ENCODE measurements at places on chromosomes 3 and 15.

GRCh38 chr3:170233530-170233929, 11.3 kb downstream of the PRKCI start:
- DNase-seq = peak; percentile 74

DNA sequence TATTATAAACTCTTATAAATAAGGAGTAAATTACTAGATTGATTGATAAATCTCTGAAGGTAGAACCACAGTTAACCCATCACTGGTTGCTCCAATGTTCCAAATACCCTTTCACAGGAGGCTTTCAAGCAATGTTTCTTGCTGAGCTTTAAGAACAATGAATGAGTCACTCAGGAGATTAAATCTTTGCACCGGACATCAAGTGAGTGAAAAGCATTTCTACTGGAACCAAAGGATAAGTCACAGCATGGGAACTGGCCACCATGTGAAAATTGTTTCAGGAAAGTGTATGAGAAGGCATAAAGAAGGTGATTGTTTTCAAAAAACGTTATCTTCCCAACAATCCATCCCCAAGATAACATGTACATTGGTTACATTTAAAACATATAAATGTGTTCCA, 90.6 kb downstream of the CNTN3 start:
- DNase-seq = no peak

DNA sequence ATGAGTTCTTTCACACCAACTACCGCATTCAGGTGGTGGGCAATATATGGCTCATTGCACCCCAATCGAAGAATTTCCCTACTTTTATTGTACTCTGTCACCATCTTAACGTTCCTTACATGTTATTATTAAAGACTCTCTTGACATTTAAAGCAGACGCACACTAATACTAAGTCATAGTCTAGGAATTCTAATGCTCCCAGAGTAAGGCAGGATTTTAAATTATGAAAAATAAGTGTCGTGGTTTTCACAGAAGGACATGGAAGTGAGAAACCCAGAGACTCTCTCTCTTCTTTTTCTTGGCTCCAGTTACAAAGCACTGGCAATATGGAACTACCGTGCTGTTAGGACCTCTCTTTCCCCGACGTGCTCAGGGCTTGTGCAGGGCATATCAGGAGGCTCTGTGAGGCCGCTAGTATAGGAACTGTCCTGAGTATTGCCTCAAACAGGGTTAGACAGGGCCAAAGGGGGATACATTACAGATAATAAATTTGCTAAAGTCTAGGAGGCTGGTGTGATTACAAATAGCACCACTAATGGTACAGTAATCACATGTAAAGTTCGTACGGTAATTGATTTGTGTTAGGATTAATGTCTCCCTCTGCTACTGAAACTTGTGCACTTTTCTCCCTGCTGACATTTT, 590.8 kb downstream of the FOXP1 start:
- DNase-seq = peak; percentile 21

DNA sequence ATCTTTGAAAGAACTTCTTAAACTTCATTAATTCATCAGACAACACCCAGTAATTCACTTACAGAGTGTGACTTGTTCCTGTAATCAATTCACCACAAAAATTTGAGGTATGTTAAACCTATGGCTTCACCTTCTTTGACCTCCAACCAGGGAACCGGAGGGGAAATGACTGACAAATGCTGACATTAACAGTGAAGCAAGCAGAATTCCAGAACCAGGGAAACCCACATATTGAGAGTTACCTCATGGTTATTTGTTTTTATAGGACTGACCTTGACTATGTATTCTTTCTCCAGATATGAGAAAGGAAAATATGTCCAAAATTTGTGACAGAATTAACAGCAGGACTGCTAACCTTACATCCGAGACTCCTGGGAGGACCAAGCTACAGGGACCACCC, 2.7 kb downstream of the P3H2 start:
- no peak for DNase-seq

All from GM03348 (cell line).